ENCODE measurements at places on chromosomes 3 and 15. TPM values are rescaled to one million over a fixed set of nuclear protein-coding genes. Genes with fewer than 3 reads are reported as not detected.

The ZPLD1 gene
- total RNA-seq = 0.07 TPM

The C3orf85 gene
- not detected for total RNA-seq

The ARHGEF3 gene
- total RNA-seq = 3.1 TPM

The RPL4 gene
- 2,613 TPM for total RNA-seq

The MEIS2 gene
- 0.31 TPM for total RNA-seq

DNA sequence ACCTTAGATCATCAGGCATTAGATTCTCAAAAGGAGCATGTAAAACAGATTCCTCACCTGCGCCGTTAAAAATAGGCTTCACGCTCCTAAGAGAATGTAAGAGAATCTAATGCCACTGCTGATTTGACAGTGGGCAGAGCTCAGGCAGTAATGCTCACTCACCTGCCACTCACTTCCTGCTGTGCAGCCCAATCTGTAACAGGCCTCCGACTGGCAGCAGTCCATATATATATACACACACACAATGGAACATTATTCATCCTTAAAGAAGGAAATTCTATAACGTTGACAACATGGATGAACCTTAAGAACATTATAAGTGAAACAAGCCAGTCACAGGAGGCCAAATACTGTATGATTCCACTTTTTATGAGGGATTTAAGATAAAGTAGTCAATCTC, 24.5 kb downstream of the ZNF148 start:
- no peak for DNase-seq

- DNase-seq = no peak
These were observed 53.1 kb upstream of the PRR23E start for GRCh38 chr3:127139601-127140500.

DNA sequence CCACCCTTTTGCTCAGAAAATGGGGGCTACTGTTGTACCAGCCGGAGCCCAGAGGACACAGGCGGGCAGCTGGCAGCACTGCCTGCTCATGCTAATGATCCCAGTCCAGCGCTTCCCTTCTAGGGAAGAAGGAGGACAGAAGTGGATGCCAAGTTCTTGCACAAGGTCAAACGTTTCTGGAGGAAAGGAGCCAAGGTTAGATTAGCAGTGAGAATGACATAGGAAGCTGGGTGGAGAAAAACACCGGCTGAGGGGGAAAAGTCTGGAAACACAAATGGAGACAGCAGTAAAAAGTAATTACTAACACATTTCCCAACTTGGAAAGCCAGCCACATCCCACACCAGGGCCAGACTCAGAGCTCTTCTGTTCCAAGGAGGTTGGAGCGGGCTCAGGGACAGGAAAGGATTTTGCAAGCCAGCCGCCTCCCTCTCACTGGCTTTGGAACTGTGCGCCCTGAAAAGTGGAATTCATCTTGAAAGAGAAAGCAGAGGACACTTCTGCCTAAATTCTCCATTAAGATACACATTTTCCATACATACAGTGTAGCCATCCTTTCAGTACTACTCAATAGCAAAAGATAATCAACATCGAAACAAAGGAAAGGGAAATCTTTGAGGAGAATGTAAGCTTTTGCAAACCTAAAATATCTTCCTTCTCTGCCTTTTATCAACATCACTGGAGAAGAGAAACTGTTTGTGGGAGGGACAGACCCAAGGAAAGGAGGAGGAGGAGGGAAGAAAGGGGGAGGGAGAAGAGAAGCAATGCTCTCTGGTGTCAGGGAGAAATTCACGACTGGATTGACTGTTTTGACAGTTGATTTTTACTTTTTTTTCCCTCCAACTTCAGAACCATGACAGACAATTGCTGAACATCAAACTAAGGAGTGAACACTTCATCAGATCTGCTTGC, 133.6 kb downstream of the CD47 start:
- DNase-seq = peak; percentile 58

The FES gene
- 10.7 TPM for total RNA-seq

DNA sequence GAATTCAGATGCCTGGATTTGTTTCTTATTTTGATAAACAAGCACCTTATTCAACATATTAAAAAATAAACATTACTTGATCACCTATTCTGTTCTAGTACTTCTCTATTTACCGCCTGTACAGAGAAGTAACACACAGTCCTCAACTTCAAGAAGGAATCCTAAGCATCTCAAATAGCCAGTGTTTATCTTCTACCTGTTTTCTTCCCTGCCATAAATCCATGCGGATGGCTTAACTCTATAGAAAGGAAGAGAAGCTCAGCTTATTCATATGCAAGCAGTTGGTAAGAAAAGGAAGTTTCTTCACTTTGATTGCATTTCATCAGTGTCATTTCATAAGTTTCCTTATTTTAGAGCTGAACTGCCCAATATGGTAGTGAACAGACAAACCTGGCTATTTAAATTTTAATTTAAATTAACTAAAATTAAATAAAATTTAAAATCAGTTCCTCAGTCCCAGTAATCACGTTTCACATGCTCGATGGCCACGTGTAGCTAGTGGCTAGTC, 210.0 kb upstream of the PEX5L start:
- DNase-seq = no peak

Measured in gastrocnemius medialis (tissue), 4 donors.